ENCODE measurements at places on chromosomes 2 and 18.
A peak's percentile ranks its signal among the peaks of the same experiment; 100 is the strongest.

DNA sequence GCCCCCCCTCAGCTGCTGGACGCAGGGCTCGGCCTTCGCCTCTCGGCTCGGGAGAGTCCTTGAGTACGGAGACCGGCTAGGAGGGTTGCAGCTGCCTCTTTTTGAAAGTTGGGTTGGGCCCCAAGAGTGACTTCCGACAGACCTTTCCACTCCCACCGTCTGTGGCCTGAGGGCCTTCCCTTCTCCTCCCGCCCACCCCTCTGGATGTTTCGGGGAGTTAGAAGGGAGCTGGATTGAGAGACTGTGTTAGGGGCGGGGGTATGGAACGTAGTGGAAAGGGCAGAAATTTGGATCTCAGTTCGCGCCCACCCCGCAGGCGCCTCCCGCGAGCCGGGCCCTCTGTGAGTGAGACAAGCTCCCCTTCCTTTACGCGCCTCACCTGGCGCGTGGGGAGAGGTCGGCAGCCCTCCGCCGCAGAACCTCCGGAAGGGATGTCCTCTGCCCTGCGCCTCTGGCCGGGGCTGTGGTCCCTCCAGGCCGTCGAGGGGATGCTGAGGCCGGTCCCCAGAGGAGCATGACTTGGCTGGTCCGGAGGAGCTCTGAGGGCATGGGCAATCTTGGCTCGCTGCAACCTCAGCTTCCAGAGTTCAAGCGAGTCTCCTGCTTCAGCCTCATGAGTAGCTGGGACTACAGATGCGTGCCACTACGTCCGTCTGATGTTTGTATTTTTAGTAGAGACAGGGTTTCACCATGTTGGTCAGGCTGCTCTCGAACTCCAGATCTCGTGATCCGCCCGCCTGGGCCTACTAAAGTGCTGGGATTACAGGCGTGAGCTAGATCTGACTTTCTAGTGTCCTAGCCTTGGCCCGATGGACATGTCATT lies 15.9 kb downstream of the C2orf74 start:
- DNase-seq, result peak; percentile 18

DNA sequence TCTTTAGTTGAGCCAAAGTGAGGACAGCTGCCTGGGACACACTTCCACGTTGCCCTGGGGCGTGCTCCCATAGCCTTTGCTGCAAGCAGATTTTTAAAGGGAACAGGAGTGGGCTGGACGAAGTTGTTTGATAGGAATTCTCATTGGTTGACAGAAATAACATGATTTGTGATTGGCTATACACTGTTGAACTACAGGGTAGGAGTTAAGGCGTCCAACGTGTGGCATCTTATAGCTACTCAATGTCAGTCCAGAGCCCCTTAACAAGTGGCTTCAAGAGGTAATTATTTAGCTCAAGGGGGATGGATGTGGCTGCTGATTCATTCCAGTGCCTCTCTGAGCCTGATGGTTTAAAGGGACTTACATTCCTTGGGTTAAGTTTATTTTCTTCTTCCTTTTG lies 65.5 kb downstream of the ACAA2 start:
- DNase-seq, result no peak

DNA sequence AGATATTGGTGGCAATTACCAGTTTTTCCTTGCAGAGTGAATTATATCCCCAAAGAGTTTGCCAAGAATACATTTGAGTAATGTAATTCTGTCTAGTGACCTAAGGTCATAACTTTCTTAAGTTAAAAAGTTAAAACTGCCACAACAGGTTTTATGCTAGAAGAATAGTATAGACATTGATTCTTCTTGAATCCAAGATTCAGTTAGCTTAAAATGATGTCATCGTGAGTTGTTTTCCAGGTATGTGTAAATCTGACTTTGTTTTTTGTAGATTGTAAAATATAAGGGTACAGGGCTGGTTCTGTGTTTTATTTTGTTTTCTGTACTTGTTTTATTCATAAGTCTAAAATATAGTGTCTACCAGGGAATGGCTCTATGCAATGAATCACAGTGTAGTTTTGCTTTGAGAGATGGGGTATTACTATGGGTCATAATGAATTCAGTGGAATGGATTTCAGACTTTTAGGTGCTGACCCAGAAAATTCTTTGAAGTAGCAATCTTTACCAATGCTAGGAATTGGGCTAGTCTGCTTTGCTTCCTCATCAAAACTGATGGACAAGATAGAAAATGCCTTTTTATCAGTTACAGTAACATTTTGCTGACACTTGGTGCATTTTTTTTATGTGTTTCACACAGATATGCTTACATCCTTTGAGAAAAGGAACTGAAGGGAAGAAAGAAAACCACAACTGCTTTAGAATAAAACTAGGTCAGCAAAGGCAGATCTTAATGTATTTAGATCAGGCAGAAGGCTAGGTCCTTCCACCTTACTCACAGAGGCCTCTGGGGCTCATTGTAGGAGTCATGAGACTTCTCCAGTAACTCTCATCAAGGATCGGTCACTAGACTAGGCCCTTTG lies 20.8 kb upstream of the MGAT5 start:
- DNase-seq, result no peak

- DNase-seq, result no peak
Observed at GRCh38 chr2:165562233-165562632, 92.7 kb downstream of the CSRNP3 start.

DNA sequence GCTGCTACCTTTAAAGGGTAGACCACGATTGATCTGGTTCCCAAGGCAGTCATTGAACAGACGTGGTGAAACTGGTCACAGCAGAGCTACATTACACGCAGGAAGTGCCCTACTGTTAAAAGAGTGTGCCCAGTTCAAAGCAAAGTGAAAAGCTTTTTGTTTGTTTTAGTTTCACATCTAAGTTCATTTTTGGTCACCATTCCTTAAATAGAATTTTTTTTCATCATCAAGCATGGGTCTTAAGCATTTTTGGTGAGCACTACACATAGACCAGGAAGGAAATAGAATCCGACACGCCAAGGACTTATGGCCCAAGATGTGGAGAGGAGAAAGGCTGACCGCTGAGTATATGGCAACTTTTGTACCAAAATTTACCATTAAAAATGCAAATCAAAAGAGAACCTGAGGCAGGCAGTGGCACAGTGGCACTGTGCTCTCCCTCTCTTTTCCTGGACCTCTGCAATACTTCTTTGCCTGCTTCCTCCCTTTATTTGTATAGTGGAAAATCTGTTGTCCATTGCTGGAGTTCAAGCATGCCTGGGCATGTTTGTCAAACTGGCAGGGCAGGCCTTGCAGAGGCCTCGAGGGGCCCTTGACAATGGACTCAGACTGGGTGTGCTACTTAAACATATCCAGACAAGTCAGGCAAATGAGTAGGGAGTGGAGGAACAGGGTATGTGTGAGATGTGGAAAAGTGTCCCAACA lies 42.6 kb upstream of the HNRNPA3 start:
- no peak for DNase-seq

- DNase-seq, result no peak
Observed at GRCh38 chr2:212945526-212945925, 205.9 kb downstream of the IKZF2 start.

- no peak for DNase-seq
Observed at GRCh38 chr2:30136764-30137444, 9.9 kb upstream of the YPEL5 start.

GRCh38 chr18:62610701-62611411 lies 88.0 kb downstream of the ZCCHC2 start:
- no peak for DNase-seq

- DNase-seq, result no peak
Observed at GRCh38 chr2:36466135-36466534, 110.6 kb downstream of the CRIM1 start.

GRCh38 chr18:57347784-57348183 lies 4.6 kb upstream of the ST8SIA3 start:
- no peak for DNase-seq

DNA sequence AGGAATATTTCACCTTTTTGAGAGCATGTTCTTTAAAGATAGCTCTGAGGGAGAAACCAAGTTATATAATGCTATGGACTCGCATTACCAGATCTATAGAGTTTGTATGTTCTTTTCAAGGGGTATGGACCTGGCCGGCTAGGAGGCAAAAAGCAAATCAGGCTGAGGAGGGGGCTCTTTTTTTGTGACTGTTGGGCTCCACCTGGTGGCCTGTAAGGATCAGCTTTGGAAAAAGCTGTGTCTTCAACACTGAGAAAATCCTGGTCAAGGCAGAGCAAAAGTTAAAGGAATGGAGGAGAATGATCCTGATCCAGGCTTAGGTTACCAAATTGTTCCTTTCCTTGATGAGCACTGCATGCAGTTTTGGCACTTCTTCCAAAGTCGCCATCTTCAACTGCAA lies 180.5 kb downstream of the DIS3L2 start:
- peak; percentile 6 for DNase-seq

DNA sequence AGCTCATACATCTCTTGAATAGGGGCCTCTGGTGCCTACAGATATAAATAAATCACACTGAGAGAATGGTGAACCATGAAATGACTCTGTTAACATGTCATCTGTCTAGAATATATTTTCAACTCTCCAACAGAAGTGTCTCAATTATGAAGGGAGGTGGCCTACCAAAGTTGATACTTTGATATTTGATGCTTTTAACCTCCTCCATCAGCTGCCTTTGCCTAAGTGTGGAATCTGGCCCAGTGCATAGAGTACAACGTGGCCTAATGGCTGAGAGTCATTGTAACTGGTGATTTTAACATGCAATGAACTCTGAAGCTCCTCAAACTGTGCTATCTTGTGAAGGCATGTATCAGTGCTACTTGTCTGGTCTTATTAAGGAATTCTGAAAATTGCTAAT lies 93.4 kb downstream of the MYO3B start:
- no peak for DNase-seq
